CD4-positive, alpha-beta T cell treated with Interleukin-4 for 1 hour (primary cell): ENCODE measurements at places on chromosomes 12 and 14.

DNA sequence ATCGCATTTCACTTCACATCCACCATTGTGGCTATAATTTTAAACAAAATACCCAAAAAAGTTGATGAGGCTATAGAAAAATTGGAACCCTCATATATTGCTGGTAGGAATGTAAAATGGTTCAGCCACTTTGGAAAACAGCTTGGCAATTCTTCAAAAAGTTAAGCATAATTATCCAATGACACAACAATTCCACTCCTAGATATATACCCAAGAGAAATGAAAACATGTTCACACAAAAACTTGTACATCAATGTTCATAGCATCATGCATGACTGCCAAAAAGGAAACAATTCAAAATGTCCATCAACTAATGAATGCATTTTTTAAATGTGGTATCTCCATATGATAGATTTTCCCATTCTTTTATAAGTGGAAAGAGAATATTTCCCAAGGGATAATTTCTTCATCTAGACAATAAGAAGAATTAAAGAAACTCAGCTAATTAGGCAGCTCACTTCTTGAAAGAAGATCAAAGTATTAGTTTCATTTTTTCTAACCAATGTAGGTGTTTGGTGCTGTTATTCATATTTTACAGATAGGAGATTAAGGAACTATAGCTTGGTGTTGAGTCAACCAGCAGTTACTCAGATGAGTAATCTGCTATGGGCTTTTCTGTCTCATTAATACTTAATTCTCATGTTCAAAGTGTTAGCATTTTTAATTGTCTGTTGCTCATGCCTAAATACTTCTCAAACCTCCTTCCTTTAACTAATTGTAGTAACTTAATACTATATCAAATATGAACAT lies 32.8 kb downstream of the YEATS4 start:
- DNase-seq, result no peak

DNA sequence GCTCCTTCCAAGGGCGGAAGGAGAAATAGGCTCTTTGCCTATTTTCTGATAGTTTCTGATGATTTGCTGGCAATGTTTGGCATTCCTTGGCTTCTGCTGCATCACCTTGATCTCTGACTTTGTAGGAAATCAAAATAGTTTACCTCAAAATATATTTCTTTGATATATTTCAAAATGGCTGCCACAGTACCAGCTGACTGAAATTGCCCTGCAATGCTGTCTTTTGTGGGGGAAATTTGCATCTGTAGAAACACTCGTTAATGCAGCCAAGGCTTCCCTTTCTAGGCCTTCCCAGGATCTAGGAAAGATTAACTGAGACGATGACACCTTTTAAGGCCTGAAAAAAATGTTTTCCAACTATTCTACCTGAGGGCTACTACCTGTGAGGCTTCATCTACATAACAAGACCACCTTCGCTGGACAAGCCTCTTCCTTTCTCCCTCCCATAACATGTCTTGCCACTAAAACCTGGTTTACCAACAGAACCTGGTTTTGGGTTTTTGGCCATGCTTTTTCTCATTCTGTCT lies 212.8 kb upstream of the SSTR1 start:
- DNase-seq, result no peak

DNA sequence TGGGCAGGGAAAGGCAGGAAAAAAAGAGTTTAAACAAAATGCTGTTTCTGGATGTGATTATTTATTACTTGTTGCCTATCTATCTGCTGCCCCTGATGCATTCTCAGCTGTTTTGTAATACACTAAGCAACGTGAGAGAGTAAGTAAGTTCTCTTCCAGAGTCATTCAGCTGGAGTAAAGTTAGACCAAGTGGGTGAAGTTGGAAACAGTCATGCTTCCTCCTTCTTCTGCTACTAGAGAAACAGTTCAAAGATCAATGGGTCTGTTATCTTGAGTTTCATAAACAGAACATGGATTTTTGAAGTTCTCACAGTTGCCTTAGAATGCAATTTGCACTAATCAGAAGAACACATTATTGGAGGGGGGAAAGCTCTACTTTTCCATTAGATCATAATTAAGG lies 279.3 kb downstream of the EGLN3 start:
- DNase-seq, result no peak

GRCh38 chr14:88934351-88934806 lies 109.9 kb downstream of the TTC8 start:
- DNase-seq, result no peak
